ENCODE measurements at places on chromosomes 3 and 15.

- DNase-seq: no peak
These were observed 77.9 kb upstream of the CHL1 start for GRCh38 chr3:118666-119065.

- DNase-seq: no peak
These were observed 48.7 kb upstream of the PPP4R2 start for GRCh38 chr3:72947715-72948490.

- DNase-seq: no peak
These were observed 349.4 kb upstream of the DCBLD2 start for GRCh38 chr3:99250821-99251355.

GRCh38 chr15:77167406-77167805 lies 96.5 kb upstream of the TSPAN3 start:
- no peak for DNase-seq

GRCh38 chr3:187902041-187902471 lies 156.8 kb upstream of the BCL6 start:
- DNase-seq: no peak

GRCh38 chr3:14425581-14426304 lies 23.3 kb downstream of the SLC6A6 start:
- DNase-seq: peak; percentile 64

DNA sequence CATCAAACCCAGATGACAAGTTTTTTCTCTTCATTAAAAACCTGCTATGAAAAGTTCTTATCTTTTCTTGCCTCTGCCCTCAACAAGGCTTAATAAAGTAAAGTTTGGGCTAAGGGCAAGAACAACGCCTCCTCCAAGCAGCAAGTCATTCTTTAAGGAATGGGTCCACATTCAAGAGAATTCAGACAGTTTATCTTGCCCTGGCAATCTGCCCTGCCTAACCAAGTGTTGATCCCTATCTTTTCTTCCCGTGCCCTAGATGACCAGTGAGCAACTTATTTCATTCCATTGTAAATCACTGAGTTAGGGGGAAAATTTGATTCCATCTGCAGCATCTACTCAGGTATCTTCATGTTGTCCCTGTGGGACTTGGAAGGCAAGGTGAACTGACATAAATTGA lies 370.3 kb upstream of the DPPA4 start:
- no peak for DNase-seq

DNA sequence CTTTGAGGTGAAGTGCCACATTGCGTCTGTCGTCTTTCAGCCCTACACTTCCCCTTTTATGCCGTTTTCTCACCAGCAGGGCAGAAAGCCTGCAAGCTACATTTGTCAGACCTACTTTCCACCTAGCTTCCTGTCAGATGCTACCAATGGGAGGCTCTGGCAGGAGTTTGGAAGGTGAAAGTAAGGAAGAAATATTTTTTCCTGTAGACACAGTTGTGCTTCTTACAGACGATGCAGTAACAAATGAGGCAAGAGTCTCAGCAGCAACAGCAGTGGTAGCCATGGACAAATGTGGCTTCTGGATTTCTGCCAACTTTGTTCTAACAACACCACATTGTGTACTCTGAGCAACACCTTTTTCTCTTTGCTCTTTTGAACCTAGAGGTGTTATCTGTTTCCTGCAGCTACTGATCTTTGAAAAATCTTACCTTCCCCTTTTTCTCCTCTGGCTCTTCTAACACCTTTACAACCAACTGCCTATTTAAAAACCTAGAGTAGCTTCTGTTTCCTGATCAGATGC lies 70.6 kb upstream of the STT3B start:
- no peak for DNase-seq

- DNase-seq: no peak
These were observed at the start of gene MUSTN1 for GRCh38 chr3:52834871-52835501. Gene MUSTN1, minus strand, starts transcription at chr3:52835019. Its CDS starts 71 bp downstream, at chr3:52834948.

DNA sequence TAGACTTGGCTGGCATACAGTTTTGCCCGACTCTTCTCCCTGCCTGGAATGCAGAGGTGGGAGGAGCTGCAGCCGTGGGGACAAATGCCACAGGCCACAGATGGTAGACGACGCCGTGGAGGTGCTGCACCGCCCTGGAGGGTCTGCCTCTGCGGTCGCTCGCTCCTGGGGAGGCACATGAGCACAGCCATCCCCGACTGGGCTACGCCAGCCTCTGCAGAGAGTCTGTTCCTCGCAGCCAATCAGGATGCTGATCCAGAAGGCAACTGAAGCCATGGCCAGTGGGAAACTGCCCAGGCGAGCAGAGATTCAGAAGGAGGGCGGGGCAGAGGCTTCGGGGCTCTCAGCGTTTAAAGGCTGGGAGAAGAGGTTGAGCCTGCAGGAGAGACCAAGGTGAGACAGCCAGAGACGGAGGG lies 11.9 kb upstream of the LRRC15 start:
- peak; percentile 71 for DNase-seq

DNA sequence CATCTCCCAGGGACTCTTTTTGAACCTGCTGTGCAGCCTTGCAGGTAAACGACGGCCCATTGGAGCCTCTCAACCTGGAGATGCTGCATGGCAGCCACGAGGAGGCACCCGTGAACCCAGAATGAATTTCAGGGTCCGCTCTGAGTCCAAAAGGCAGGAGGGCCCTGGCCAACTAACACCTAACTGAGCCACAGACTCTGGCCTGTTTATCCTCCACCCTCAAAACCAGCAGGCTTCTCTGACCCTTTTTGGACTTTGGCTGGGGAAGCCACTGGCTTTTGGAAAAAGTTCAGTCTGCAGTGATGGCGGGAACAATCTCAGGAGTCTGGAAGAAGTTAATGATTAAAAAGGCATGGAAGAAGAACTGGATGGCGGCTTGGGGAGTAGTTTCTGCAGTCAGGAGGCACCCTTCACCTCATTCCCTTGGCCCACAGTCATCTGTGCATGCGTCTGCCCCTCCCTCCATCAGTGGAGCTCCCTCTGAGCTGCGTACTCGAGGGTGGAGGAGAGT lies 4.1 kb downstream of the PXYLP1 start:
- peak; percentile 48 for DNase-seq

DNA sequence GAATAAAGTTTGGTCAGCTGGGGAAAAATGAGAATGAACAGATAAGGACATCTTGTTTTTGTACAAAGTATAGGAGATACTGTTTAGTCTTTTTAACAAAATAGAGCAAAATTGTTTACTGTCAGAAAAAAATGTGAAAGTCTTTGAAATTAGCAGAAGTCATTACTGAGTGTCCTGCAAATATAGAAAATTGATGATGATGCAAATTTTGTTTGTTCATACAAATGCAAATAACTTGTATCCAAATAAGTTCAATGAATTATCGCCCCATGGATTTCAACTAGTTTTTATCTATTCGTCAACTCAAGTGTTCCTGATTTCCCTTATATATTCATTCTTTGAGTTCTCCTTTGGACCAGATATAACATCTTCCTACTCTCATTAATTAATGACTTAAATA lies 378.0 kb upstream of the SGO1 start:
- no peak for DNase-seq

DNA sequence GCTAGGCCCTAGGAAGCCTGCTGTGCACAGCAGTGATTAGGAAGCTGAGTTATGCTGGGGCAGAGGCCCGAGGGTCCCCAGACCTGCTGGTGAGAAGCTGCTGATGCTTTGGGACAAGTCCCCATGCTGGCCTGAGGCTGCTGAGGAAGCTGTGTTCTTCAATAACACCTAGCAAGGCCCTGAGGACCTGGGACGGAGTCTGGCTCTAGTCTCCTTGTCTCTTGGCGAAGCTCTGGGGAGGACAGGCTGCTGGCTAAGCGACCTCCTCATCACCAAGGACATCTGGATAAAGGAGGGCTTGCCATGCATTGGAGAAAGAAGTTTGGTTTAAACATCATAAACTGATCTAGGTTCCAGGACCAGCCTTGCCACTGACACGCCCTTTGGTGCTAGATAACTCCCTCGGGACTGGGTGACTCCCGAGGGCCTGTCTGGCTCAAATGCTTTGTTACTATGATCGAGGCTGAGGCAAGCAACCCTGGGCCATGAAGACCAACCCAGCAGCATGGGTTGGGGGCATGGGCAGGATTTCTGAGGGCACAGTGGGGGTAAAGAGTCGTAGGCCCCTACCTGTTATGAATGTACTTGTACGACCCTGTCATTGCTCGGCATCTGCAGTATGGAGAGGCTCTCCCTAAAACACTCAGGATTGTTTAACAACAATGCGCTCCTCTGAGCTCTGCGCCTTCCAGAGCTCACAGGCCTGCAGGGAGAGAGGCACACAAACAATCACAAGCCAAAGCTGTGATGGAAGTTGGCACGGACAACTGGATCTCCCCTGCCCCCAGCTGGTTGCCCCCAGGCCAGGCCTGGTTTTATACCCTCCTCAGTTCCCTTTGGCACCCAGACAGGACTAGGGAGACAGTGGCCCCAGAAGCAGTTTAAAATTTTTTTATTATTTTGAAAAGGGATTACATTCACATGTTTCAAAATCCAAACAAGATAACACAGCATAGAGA lies 64.4 kb downstream of the LINGO1 start:
- DNase-seq: no peak

Data from H7 (cell line).